ENCODE measurements at places on chromosomes 7 and 10. TPM values are rescaled to one million over a fixed set of nuclear protein-coding genes. Genes with fewer than 3 reads are reported as not detected.

The PDK4 gene
- total RNA-seq, result 25.7 TPM

The PTPRE gene
- total RNA-seq, result 5.7 TPM

The JAKMIP3 gene
- total RNA-seq, result 1.1 TPM

The IMPDH1 gene
- 137 TPM for total RNA-seq

The ZNF394 gene
- total RNA-seq, result 16.7 TPM

The TMEM270 gene
- 0.13 TPM for total RNA-seq

The FKBP9 gene
- total RNA-seq, result 84.9 TPM

The DMBT1 gene
- 0.17 TPM for total RNA-seq

The RTKN2 gene
- total RNA-seq, result 0.89 TPM
